ENCODE measurements at places on chromosomes 2 and 18.

DNA sequence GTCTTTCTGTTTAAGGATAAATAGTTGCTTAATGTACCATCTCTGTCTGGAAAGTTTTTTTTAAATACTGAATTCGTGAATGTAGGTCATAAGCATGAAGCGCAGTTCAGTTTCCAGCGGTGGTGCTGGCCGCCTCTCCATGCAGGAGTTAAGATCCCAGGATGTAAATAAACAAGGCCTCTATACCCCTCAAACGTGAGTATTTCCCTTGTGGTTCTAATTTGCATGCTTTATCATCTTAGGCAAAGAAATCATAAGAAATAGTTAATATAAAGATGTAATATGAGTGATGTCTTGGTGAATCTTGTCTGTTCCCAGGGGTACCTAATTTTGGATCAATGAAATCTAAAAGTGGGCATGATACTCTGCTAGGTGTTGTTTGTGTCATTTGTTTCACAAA, 1.5 kb downstream of the NDC80 start:
- DNase-seq = no peak

- no peak for DNase-seq
Observed at GRCh38 chr2:649426-650342, 27.5 kb downstream of the TMEM18 start.

DNA sequence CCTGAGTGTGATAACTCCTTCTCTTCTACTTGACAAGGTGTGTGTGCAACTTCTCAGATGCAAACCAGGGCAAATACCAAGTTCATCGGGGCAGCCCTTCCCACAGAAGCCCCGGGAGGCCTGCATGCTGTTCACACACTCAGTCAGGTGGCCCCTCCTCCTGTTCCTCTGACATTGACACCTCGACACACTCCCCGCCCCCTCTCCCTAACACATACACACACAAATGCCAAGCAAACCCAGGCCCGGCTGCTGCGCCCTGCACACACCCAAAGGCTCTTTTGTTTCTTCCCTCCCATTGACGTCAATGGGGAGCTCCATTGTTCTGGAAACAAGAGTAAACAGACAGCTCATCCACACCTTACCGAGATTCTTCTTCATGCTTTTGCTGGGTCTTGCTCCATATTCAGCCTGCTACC, 1.7 kb upstream of the PER2 start:
- peak; percentile 100 for DNase-seq

- DNase-seq = no peak
Observed at GRCh38 chr18:46431522-46432171, 225.4 kb downstream of the LOXHD1 start.

GRCh38 chr2:217685255-217685605, 317.6 kb downstream of the TNS1 start:
- DNase-seq = peak; percentile 88

DNA sequence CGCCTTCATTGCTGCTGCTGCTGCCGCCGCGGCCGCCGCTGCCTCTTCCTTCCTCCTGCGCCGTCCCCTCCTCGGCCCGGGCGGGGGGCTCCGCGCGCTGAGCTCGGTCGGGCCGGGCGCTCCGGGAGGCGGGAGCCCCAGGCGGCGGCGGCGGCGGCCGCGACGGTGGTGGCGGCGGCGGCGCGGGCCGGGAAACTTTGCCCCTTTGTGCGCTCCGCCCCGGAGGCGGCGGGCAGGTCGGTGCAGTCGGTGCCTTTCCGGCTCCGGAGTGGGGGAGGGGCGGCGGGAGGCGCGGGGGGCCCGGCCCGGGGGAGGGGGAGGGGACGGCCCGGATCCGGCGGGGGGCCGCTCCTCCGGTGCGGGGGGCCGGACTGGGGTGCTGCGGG, 205 bp downstream of the TET3 start:
- peak; percentile 36 for DNase-seq

- DNase-seq = no peak
Observed at GRCh38 chr2:114442510-114442909, at the start of gene DPP10. Gene DPP10, plus strand, starts transcription at chr2:114442641.

- DNase-seq = no peak
Observed at GRCh38 chr2:104408266-104408665, 445.6 kb upstream of the POU3F3 start.

DNA sequence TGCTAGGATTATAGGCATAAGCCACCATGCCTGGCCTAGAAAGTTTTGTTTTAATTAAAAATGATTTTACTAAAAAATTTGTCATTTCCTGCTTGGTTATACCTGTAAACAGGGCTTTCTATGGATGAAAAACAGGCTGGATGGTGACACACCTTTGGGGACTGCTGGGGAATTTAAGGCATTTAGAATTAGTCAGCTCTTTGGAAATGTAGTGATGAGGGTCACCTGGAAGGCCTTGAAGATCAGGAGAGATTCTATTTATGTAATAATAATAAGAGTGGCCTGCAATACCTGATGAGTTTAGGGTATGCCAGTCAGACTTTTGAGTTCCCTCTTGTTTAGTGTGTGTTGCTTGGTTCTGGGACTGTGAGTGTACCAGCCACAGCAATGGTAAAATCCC, 51.1 kb downstream of the RALBP1 start:
- DNase-seq = no peak

- no peak for DNase-seq
Observed at GRCh38 chr2:241942416-241943208, 73.1 kb downstream of the RTP5 start.

DNA sequence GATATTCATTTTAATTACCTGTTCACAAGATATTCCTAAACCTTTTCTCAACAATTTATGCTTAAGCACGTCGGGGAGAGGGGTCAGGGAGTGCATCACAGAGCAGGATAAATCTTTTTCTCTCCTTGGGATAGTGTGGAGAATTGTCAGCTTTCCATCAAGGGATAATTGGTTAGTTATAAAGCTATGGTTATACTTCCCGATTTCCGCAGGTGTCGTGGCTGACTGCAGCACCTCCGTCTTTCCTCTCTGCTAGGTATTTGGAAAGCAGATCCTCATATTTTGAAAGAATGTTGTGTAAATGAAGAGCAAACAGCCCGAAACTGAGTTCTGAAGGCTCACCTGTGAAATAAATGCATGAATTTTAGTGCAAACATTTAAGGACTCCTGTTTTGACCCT, 778 bp downstream of the DYNC2LI1 start:
- DNase-seq = peak; percentile 12

DNA sequence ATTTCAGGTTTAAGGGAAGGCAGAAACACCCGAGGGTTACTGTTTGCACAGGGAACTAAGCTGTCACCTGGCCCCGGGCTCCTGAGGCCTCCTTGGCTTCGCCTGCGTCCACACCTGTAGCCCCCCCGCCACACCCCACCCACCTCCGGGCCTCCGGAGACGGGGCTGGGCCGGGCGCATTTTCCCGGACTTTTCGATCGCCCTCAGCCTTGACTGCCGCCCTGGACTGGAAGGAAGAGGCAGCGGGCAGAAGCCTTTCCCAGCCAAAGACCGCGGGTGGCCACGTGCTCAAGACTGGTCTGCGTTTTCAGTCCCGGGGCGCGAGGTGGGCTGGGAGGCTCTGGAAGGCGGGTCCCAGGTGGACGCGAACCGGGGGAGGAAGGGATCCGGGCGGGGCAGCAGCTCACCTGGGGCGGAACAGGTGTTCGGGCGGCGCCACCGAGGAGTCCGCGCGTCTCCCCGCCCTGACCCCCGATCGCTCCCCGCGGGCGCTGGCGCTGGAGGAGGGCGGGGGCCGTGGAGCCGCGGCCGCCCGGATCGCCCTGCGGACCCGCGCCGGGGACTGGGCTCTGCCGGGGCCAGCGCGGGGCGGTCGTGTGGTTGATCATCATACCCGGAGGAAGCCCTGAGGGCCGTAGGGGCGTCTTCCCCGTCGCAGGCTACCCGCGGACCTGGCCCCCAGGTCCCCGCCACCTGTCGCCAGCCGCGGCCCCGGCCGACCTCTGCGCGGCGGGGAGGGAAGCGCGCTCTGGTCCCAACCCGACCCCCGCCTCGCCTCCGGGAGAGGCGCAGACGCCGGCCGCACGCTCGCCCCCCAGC, 3.2 kb downstream of the ID2 start:
- DNase-seq = peak; percentile 38

DNA sequence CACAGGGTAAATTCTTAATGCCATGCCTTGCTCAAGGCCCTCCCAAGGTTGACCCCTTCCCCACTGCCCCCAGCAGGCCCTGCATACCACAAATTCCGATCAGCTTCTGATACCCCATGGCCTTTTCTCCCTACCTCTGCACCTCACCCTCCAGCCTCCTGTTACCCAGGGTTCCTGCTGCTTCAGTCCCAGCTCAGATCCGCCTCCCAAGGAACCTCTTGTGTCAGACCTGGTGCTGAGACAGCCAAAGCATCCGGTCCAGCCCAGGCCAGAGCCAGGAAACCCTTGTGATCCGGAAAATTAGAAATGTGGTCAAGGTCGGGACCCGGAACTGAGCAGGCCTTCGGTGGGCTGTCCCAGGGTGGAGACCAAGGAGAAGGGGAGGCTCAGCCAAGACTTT, 231.3 kb downstream of the BCL2 start:
- DNase-seq = no peak

- no peak for DNase-seq
Observed at GRCh38 chr18:8684577-8684976, 20.8 kb upstream of the MTCL1 start.

- DNase-seq = no peak
Observed at GRCh38 chr2:42054714-42055430, 7.1 kb downstream of the PKDCC start.

DNA sequence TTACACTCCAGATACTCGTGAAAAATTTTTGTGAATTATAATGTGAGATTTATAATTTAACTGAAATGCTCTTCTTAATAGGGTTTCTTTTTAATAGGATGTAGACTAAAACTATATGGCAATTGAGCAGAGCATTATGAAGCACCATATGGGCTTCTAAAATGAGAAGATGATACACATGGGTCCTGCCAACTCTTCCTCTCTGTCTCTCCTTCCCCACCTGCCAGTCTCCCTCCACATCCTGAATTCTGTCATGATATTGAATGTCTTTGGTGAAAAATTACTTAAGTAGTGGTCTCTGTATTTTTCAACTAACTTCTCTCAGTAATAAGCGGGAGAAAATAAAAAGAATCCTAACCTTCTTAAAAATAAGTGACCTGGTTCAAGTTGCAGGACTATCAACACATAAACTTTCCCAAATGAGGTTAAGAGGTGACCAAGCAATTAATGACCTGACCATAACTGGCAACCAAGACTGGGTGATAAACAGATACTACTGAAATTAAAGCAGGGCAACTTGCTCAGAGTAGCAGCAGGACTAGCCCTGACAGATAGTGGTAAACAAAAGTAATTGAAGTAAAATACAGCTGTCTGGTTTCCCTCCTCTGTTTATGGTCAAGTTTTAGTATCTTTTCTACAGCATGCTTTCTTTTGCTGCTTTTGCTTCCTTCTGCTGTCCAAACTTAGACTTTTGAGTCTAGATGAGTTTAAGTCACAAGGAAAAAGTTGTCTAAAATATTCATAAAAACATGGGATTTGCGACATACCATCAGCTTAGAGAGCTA, 117.1 kb upstream of the PDE1A start:
- no peak for DNase-seq

GRCh38 chr2:207061181-207061580, 104.6 kb downstream of the KLF7 start:
- no peak for DNase-seq

DNA sequence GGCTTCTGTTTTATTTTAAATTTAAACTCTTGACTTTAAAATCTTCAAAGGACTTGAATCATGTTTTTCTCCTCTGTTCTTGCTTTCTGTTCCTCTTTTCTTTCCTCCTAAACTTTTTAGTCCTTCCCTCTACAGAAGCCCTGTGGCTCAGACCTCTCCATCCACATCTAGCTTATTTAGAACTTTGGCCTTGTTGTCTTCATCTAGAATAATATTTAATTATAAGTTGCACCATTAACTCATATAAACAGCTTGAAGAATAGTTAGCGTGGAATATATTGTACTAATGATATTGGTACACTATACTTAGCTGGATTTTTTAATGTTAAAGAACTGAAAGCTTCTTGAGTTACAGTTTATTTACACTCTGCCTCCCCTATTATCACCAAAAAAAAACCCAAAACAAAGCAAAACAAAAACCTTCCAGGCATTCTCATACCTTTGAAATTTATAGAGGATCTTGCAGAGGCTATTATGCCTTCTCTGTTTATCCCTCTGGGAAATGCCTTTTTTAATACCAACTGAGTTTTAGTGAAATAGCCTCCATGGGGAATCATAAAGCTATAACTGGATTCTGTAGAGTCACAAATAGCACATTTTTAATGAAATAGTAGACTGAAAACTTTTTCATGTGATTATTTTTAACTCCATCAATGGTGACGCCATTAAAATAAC, 9.2 kb upstream of the CCDC141 start:
- no peak for DNase-seq

DNA sequence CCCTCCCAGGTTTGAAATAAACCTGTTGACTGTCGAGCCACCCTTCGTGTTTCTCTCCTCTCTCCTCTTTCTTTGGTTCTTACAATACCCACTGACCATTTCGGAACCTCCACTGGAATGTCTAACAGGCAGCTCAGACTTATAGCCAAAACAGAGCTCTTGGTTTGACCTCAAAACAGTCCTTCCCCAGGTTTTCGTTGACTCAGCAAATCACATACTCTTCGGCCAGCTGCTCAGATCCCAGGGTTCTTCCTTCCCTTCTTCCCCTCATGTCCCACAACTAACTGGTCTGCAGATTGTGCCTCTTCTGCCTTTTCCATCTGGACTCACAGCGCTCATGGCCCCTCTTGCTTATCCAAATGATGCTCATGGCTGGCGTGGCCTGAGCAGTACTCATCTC, 4.7 kb downstream of the ARMC9 start:
- DNase-seq = no peak

Data from A549 (cell line).